NCI-H1694 (cell line): ENCODE measurements at places on chromosomes 3 and 15.

- no peak for DNase-seq
Measured at GRCh38 chr15:76251717-76252116, 59.6 kb downstream of the ETFA start.

DNA sequence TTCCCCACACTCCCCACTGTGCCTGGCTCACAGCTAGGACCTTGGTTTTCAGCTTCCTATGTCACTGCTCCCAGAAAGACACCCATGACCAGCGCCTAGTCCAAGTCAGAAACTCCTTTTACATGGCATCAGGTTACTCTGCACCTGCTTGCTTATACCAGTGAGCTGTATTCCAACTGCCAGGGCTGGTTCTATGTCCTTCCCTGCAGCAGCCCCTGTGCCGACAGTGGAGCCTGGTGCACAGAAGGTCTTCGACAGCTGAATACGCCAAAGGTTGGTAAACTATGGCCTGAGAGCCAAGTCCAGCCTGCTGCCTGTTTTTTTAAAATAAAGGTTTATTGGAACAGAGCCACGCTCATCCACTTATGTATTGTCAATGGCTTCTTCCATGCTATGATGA, 102.5 kb downstream of the IQSEC1 start:
- no peak for DNase-seq

- DNase-seq: no peak
Measured at GRCh38 chr15:69897471-69898237, 200.1 kb downstream of the TLE3 start.

DNA sequence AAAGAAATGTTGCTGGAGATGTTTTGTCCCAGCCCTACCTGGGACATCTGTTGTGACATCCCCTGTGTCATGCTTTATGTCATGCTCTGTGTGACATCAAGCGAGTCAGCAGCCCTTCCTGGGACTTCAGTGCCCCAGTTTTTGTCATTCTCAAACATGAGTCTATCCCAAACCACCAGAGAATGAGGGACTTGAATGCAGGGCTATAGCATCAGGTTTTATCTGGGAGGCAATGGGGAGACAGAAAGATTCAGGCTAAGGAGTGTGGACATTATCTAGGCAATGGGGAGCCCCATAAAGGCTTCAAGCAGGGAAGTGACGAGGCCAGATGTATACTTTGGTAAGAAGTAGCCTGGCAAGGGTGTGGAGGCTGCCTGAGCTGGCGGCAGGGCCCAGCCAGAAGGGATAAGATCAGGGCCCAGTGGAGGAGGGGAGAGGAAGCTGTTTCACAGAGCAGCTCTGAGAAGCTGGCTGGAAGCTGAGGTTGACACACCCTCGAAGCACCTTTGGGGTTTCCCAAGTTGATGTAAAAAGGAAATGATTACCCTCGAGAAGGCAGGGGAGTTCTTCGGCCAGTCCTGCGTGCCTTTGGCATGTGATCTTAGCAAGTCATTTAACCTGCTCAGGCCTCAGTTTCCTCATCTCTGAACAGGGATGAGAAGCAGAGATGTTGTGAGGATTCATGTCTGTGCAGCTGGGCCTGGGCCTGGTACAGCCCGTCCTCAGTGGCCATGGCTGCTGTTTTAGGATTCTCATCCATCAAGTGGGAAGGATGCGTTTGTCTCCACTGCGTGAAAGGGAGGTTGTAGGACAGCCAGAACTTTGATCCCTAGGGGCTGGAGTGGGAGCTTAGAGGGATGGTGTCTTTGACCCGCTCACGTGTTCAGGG, 34.3 kb downstream of the IRAK2 start:
- no peak for DNase-seq

DNA sequence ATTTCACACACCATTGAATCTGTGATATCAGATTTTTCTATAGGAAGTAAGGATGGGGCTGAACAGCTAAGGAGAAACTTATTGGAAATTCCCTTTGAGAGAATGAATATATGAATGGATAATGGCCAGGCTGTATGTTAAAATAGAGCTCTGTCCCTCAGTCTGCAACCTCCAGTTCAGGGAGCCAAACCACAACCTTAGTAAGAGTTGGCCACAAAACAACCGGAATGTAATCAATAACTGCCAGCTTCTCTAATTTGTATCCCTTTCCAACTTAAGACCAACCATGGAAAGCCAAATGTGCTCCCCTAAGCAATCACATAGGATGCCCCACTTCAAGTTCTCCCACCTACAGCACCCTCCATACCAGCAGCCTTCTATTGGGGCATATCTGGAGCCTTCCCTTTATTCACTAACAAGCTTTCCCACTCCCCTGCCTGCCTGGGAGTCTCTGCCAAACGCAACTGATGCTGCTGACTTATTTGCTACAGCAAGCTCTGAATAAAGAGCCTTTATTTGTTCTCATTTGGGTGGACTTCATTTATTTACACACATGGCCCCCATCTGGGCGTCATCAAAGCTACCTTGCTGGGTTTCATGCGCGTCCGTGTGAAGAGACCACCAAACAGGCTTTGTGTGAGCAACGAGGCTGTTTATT, 75.4 kb upstream of the LARS2 start:
- DNase-seq: no peak

DNA sequence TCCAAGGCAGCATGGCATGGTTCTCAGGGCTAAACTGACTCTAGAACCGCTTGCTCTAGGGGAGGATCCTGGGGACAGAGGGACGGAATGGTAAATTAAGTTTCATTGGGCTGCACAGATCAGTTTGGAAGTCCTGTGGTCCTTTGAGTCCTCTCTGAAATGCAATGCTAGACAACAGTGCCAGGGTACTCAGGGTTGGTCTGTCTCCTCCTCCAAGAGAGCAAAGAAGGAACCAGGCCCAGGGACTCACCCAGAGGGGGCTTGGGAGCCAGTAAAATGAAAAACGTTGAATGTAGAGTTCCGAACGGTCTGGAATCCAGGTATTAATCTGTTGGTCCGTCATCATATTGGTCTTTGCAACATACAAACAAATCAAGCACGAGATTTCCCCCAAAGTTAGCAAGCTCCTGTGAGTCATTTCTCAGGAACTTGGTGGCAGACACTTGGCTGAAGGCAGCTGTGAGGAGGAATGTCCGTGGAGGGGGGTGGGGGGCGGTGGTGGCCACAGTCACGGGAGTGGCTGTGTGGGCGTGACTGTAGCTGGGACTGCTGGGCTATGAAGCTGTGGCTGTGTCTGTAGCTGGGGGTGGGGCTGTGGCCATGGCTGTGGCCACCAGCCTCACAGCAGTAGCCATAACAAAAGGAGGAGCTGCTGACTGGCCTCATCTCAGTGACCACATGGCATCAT, 361.0 kb downstream of the SHQ1 start:
- no peak for DNase-seq

DNA sequence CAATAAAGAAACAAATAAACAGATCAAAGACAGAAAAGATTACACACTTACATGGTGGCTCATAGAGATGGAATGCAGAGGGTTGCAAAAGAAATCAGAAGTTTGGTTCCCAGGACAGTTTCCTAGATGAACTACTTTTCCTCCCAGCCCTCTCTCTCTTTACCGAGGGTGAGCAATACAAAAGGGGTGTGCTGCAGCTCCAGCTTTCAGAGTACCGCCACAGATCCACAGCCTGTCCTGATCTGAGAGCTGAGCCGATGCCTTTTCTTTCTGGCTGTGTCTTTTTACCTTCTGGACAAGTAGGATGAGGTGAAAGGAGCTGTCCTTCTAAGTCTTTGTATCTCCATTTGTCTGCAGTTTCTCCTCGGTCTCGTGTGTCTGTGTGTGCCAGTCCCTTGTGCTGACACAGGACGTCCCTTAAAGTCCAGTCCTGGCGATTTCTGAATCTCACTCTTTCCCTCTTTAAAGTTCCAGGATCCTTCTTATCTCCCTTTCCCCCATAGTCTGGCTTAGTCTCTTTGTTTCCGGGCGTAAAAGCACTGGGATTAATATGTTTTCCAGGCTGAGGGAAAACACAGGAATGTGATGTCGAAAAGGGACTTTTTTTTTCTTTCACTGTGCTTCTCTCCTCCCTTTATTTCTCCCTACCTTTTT, 540 bp downstream of the CCDC80 start:
- no peak for DNase-seq

DNA sequence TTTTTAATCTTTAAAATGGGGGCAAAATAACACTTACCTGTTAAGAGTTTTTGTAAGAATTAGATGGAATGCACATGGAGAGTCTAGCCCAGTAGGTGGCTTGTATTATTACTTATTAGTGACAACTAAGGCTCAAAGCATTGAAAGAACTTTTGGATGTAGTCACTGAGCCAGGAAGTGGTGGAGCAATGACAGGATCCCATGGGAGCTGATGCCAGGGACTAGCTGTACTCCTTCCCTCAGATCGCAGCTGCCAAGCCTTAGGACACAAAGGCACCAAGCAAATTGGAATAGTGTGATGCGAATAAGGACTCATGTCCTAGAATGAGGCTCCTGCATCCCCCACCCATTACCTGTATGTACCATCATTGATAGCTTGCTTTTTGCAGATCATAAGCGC, 370.4 kb upstream of the RGMA start:
- DNase-seq: no peak

- DNase-seq: no peak
Measured at GRCh38 chr3:153600896-153601295, 438.9 kb downstream of the RAP2B start.

- DNase-seq: no peak
Measured at GRCh38 chr3:139534992-139535879, 4.3 kb downstream of the RBP1 start.

DNA sequence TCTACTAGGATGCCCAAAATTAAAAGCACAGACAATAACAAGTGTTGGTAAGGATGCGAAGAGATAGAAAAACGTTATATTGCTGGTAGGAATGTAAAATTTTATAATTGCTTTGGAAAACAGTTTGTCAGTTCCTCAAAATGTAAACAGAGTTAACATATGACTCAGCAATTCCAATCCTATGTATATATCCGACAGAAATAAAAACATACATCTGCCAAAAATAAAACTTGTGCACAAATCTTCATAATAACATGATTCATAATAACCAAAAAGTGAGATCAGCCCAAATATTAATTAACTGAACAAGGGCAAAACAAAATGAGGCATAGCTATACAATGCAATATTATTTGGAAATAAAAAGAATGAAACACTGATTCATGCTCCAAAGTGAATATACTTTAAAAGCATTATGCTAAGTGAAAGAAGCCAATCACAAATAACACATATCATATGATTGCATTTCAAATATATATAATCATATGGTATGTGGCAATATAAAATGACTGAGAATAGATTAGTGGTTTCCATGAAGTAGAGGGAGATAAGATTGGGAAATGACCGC, 609.3 kb downstream of the IGSF11 start:
- no peak for DNase-seq

DNA sequence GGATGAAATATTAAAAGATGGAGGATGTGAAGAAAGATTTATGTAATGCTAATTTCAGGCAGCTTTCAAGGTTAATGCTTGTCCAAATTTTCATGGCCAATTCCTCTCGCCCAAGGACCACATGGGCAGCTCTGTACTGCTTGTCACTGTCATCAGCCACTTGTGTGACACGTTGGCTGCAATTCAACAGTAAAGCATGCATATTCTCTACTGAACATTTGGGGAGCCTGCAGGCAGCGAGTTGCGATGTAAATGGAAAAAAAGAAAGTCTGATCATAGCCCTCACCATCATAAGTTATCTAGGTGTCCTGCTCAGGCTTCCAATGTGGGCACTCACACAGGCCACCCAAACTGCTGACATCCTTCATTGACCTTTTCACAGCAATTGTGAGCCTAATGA, 1026.8 kb upstream of the NR2F2 start:
- DNase-seq: no peak

DNA sequence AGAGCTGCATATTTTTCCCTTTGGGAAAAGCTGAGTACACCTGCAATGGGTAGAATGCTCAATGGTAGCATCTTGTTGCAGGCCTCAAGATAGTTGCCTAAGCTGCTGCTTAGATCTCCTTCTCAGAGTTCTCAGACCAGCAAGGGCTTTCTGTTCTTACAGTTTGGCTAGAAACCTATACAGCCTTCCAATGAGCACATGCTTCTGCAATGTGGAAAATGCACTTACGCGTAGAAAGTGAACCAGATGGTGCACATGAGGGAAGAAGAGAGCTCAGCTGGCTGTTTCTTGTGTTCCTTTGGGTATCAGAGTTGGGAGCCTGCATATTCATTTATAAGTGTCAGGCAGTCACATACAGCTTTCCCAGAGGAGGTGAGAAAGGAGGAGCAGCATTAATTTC, 136.4 kb downstream of the B3GALNT1 start:
- DNase-seq: no peak

- no peak for DNase-seq
Measured at GRCh38 chr15:75202251-75203016, 752 bp downstream of the C15orf39 start.

GRCh38 chr3:151912028-151912427, 38.6 kb downstream of the SUCNR1 start:
- DNase-seq: no peak

- DNase-seq: no peak
Measured at GRCh38 chr3:138412821-138413551, 21.4 kb upstream of the ESYT3 start.

- DNase-seq: no peak
Measured at GRCh38 chr3:171718493-171719185, 91.6 kb downstream of the PLD1 start.

- no peak for DNase-seq
Measured at GRCh38 chr3:127393131-127393820, 105.4 kb upstream of the PRR20G start.

- DNase-seq: no peak
Measured at GRCh38 chr15:79496838-79497237, 64.7 kb downstream of the MINAR1 start.

GRCh38 chr3:10074666-10075065, 33.4 kb downstream of the FANCD2OS start:
- no peak for DNase-seq

- no peak for DNase-seq
Measured at GRCh38 chr15:48432688-48433087, 101.5 kb downstream of the DUT start.

- no peak for DNase-seq
Measured at GRCh38 chr15:66742286-66742685, 40.2 kb downstream of the SMAD6 start.

DNA sequence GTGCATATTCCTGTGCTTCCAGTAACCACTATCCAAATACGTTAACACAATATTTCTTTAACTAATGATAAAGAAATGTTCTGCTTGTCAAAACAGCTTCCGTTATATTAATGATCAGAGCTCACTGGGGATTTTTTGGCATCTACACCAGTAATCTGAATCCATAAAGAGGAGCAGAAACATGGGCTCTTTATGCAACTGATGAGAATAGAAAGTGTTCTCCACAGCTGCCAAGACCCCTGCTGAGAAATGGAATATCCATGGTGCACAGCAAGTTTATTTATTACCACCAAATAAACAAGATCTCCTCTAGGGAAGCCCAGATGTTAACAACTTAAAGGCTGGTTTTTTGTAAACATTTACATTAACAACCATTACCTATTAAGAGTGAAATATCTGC, 54.5 kb downstream of the ALDH1A2 start:
- no peak for DNase-seq
